ENCODE measurements at places on chromosomes 6 and 20.

GRCh38 chr6:7088076-7088742, 19.6 kb upstream of the RREB1 start:
- no peak for DNase-seq

DNA sequence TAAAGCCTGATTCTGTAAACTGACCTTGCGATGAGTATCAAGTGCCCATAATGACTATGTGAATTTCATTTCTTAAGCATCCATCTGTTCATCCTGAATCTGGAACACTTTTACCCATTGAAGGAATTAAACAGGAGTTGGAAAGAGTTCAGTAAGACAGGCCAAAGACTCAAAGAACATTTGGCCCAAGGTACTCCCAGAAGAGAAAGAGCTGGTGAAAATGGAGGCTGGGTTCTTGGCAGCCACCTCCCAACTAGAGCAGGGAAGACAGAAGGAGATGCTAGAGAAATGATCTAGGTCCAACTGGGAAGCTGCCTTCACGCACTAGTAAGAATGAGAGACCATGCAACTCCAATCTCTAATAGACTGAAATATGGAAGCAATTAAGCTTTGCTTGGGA, 290.8 kb upstream of the RNF24 start:
- DNase-seq: no peak

GRCh38 chr6:7058250-7058923, 49.4 kb upstream of the RREB1 start:
- DNase-seq: peak; percentile 95

DNA sequence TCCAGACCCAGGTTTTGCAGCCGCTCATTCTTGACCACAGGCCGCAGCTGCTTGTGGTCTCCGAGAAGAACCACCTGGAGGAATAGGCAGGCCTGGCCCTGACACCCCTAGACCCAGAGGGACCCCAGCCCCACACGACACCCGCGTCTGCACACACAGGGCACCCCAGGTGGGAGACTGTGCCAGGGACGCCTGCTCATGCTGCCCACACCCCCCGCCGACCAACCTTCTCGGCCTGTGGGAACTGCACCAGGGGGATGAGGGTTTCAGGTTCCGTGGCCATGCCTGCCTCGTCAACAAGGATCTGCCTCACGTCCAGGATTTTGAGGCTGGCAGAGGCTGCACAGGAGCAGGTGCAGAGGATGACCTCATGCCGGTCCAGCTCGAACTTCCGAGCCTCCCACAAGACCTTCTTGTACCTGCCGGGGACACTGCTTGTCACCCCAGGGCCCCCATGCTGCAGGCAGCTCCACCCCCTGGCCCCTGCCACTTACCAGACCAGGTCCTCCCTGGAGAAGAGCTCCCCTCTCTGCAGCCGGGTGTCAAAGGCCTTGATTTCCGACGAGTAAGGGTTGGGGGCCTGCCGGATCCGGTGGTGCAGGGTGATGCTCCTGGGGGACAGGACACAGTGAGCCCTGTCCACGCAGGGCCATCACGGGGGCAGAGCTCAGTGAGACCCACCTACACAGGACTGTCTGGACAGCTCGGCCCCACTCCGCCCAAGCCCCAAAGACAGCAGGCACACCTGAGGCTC, 7.1 kb downstream of the FNDC11 start:
- DNase-seq: no peak

- no peak for DNase-seq
Observed at GRCh38 chr6:1068068-1068467, 243.8 kb upstream of the FOXQ1 start.

DNA sequence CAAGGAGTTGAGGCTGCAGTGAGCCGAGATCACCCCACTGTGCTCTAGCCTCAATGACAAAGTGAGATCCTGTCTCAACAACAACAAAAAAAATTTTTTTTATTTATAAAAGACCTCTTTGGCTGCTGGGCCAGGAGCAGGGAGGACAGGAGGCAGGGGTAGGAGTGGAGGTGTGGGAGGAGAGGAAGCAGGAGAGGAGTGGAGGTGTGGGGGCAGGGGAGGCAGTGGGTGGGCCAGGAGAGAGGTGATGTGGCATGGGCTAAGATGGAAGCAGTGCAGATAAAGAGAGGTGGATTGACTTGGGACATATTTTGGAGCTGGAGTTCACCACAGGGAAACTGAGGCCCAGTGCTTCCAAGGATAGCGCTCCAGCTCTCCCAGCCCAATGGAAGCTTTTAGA, 13.4 kb upstream of the CSNK2A1 start:
- DNase-seq: no peak
